ENCODE measurements at places on chromosomes 11 and 22.

- DNase-seq: no peak
Observed at GRCh38 chr22:49811020-49811791, 16.5 kb downstream of the BRD1 start.

GRCh38 chr11:22510010-22510409 is 115.6 kb downstream of the FANCF start:
- DNase-seq: no peak

DNA sequence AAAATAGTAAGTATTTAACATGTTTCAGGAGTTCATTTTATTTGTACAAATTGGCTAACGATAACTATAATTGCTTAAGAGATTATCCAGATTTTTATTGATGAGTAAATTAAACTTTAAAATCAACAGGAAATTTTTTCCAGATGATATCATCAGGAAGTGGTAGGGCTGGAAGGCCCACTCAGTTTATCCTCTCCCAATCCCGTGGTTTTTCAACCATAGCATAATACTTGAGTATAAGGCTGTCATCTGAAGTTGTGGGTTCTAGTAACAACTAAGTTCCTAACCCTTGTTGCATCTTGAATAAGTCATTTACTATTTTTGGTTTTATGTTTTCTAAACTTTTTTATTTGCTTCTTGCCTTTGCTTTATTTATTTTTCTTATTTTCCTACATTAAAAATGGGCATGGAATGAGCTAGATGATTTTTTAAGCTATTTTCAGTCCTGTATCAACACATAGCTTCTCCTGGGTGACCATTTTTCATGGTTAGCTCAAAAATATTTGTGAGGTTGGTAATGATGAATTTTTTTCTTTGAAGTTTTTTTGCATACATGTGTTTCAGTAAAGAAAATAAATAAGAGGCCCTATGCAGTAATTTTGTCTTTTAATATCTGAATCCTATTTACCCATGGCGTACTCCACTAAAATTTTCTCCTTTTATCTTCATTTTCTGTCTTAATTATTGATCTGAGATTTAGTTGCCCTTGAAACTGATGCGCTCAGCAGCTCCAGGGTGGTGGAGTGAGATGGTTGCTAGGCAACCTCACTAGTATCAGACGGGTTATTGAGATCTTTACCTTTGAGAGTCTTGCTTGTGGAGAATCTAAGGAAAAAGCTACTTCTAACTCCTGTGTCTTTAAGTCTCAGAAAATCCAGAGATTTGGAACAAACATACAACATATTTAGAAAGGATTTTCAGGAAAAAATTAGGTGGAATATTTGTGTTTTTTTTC is 452.0 kb upstream of the CCDC179 start:
- peak; percentile 37 for DNase-seq

DNA sequence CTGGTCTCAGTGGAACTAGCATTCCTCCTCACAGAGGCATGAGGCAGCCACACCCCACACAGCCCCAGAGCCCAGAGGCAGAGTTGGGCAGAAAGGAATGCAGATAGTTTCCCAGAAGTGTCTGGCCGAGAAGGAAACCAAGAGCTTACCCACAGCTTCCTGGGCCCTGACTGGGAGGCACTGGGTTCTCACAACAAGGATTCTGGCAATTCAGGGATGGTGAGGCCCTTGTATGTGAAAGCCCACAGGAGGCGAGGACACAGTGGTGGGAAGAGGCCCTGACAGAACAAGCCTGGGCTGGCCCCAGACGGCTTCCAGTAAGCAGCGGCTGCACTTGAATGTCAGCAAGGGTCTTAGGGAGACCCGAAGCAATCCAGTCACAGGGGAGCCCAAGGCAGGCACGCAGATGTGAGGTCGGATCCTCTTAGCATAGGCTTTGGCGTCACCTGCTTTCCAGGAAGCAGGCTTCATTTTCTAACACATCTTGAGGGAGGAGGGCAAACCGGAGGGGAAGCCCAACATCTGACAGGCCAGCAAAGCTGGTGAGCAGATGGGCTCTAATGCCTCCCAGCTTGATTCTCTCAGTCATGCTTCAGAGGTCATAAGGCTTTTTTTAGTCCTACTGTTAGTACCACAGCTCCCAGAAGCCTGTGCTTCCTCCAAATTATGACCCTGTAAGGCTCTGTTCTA is 78.3 kb upstream of the AKIP1 start:
- no peak for DNase-seq

- no peak for DNase-seq
Observed at GRCh38 chr11:62142043-62142375, 18.2 kb downstream of the INCENP start.

GRCh38 chr11:94219771-94220170 is 84.6 kb upstream of the IZUMO1R start:
- DNase-seq: peak; percentile 18

GRCh38 chr22:24553597-24554312 is 1.2 kb downstream of the GUCD1 start:
- no peak for DNase-seq

- DNase-seq: no peak
Observed at GRCh38 chr22:23156286-23156685, 11.0 kb downstream of the RAB36 start.

- DNase-seq: no peak
Observed at GRCh38 chr11:7457211-7457610, 28.1 kb upstream of the OLFML1 start.

- no peak for DNase-seq
Observed at GRCh38 chr11:125264100-125265022, 99.8 kb downstream of the PKNOX2 start.

- DNase-seq: no peak
Observed at GRCh38 chr11:122032317-122032716, 83.7 kb downstream of the BLID start.

DNA sequence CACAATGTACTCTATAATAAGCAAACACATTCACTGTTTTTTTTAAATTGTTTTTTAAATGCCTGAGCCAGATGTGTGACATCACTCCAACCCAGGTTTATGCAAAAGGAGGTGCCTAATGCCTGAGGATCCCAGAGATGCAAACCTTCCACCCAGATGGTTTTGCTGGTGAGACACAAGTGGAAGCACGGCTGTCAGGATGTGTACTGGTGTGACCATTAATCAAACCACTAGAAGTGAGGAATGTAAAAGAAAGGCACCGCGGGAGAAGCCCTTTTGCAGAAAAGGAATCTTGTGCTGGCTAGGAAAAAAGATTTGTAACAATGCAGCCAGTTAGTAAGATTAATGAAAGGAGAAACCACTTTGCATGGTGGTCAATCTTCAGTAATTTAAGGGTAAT is 407.4 kb downstream of the LARGE1 start:
- DNase-seq: no peak

- DNase-seq: no peak
Observed at GRCh38 chr11:119567688-119568582, 145.0 kb upstream of the THY1 start.

- DNase-seq: no peak
Observed at GRCh38 chr11:134957540-134958335, 545.7 kb upstream of the B3GAT1 start.

GRCh38 chr11:102810950-102811660 is 13.1 kb upstream of the MMP1 start:
- peak; percentile 62 for DNase-seq

GRCh38 chr11:8336356-8337129 is 72.9 kb upstream of the LMO1 start:
- no peak for DNase-seq

DNA sequence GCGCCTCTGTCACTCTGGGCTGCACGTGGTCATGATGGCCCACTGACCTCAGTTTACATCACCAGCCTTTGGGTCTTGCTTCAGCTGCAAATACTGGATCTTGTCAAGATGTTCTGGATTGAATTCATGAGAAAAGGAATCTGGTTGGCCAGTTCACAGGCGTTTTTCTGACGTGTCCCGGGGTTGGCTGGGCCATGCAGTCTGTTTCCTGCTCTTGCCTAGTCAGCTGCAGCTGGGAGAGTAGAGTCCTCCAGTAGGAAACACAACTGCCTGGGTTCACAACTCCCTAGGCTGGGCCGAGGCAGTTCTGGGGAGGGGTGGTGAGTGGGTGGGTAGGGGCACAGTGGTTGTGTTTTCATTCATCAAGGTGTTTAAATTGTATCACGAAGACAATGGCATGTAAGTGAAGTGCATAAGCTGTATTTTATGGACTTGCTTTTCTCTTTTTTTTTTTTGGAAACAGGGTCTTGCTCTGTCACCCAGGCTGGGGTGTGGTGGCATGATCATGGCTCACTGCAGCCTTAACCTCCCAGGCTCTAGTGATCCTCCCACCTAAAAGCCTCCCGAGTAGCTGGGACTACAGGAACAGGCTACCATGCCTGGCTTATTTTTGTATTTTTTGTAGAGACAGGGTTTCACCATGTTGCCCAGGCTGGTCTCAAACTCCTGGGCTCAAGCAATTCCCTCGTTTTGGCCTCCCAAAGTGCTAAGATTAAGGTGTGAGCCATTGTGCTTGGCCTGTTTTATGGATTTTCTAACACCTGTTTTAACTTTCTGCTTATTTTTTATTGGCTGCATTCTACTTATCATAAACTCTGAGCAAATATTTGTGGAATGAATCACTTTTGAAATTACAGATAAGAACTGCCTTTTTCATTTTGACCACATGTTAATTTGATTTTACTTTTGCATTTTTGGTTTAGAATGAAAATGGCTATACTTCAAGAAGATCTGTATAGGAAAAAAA is 54.0 kb upstream of the PITPNB start:
- no peak for DNase-seq

DNA sequence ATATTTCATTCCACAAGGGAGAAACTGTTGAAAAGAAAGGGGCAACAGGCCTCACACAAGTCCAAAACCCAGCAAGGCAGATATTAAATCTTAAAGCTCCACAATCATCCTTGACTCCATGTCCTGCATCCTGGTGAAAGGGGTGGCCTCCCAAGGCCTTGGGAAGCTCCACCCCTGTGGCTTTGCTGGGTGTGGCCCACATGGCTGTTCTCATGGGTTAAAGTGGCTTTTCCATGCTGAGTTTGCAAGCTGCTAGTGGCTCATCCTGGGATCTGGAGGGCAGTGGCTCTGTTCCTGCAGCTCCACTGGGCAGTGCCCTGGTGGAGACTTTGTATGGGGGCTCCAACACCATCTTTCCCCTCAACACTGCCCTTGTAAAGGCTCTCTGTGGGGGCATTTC is 106.4 kb downstream of the CTNND1 start:
- DNase-seq: no peak

GRCh38 chr11:119615882-119616196 is 113.2 kb downstream of the NECTIN1 start:
- DNase-seq: no peak

DNA sequence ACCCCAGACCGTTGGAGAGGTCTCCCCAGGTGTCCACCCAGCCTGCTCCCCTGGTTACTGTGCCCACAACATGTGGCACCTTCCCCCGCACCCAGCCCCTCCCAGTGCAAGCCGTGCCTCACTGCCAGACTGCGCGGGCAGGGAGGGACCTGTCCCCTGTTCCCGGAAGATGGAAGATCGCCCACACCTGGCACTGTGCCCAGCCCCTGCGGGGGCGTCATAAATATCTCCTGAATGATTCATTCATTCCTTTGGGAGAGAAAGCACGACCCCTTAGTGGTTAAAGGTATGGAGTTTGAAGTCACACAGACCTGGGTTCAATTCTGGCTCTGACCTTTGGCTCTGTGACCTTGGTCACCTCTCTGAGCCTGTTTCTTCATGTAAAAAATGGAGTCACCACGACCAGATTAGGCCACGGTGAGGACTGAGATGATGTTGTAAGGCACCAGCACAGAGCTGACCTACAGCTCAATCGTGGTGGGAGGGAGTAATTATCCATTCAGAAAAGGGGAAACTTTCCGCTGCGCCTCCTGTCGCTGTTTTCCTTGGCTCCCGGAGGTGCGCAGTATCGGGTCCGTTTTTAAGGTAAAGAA is 497 bp upstream of the SYT12 start:
- DNase-seq: peak; percentile 75

DNA sequence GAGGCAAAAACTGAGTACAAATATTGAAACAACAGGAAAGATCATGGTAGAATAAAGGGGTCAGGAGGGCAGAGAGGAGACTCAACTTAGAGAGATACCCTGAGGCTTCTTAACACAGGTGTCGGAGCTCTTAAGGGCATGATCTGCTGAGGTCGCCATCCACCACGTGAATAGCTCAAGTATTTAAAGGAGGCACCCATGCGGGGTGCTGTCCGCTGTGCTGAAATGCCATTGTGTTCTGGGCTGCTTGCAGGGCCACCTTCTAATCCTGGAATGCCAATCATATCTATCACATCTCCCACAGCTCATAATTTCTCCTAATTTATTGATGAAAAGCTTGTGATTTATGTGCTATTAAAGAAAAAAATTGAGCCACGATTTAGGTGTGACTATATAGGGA is 90.2 kb downstream of the SEZ6L start:
- peak; percentile 25 for DNase-seq

DNA sequence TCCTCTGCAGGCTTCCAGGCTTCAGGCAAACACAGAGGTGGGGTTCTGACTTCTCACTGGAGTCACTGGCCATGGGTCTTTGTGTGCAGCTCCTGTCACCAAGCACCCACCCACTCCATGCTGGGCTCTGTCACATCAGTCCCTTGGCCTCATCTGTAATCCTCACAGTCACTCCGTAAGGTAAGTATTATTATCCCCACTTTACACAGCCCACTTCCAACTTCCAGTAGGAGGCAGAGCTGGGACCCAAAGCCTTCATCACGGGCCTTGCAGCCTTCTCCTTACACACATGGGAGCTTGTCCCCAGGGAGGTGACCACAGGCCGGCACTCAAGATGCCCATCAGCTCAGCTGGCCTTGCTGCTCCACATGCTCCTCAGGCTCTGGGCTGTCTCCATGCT is 266.7 kb upstream of the B3GAT1 start:
- no peak for DNase-seq

GRCh38 chr11:119616586-119617339 is 112.2 kb downstream of the NECTIN1 start:
- no peak for DNase-seq

DNA sequence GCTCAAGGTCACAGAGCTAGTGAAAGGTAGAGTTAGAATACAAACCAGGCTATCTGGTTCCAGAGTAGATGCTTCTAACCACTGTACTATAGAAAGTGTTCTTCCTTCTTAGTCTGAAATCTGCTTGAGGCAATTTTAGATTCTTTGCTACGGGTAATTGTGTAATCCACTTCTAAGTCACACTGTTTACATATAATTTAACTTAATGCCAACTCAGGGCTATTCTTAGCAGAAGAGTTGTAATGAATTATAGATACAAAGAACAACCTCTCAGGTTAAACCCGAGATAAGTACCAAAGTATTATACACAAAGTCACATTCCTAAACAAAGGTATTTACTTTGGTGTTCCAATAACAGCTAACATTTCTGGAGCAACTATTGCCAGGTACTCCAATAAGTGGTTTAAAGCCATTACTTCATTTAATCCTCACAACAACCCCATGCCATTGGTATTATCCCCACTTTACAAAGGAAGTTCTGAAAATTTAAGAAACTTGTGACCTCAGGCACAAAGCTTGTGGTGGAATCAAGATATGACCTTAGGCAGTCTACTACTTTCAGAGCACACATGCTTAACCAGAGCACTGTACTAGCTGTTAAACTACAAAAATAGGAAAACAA is 31.1 kb upstream of the DDI1 start:
- DNase-seq: no peak

- no peak for DNase-seq
Observed at GRCh38 chr11:8512547-8512946, 81.5 kb downstream of the STK33 start.
